Caudate nucleus (tissue), 63 donors: ENCODE measurements at places on chromosomes 4 and X.

DNA sequence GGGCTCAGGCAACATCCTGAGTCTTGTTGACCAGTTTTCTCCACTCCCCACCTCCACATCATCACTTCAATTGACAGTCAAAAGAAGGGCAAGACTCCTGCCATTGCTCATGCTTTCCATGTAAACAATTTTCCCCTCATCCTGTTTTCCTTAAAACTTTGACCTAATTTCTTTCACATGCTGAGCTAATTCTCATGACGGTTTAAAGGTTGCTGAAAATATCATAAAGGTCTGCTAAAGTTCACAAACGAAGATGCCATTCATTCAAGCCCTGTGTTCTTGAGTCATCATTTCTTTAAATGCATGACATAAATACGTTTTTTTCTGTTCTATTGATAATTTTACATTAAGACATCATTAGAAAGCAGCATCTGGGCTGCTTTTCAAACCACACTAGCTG, 353.9 kb downstream of the NKX6-1 start:
- DNase-seq, result no peak

DNA sequence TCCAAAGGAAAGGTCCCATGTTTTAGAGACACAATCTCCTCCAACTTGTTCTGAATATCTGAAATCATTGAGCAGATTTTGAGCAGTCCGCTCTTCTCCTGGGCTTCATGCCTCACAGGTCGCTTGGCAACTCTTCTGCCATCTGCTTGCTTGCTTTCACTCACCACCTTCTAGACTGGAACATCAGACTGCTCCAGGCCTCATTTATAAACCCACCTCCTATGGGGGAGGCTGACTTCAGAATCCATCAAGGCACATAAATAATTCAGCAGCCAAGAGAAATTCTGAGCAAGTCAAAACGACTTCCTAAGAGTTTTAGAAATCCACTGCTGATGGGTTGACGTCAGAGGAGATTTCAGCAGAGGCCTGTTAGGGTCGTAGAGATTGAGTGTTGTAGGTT, 64.1 kb downstream of the FAM184B start:
- DNase-seq, result no peak

GRCh38 chr4:84782517-84782916, 184.0 kb downstream of the WDFY3 start:
- no peak for DNase-seq

DNA sequence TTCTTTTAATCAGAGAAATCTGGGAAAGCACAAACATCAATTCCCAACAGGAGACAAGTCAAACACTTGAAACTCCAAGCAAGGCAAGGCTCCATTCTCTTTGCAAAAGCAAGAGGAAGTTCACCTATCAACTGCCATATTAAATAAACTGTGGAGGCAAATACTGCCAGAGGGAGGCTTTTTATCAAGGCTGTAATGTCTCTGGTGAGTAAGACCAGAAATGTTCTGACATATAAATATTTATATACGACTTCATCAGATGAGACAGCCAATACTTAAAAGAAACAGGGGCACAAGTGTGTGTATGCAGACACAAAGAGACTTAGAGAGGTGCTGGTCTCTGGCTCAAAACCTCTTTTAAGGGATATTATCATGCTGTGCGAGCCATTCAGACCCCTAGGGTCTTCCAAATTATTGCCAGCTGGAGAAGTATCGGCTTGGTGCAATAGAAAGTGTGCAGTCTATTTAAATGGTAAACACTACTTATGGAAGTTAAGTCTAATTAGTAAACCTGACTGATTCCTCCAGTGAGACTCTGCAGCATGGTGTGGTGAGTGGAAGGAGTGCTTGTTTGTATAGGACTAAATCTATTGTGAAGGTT, 24.4 kb downstream of the DCX start:
- no peak for DNase-seq

DNA sequence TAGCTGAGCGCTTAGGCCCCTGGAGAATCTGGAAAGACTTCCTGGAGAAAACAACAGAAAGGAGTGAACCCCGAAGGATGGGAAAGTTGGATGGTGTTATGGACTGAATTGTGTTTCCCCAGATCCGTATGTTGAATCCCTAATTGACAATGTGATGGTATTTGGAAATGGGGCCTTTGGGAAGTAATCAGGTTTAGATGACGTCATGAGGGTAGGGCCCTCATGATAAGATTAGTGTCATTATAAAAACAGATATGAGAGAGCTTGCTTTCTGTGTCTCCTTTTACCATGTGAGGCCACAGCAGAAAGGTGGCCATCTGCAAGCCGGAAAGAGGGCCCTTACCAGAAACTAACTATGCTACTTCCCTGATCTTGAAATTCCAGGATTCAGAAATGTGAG, 159.5 kb downstream of the QDPR start:
- no peak for DNase-seq

- no peak for DNase-seq
These were observed 69.5 kb downstream of the WFS1 start for GRCh38 chr4:6338951-6339817.
